ENCODE measurements at places on chromosomes 2 and 18. TPM values are rescaled to one million over a fixed set of nuclear protein-coding genes. Genes with fewer than 3 reads are reported as not detected.

Gene ADRA2B
- total RNA-seq, result 0.93 TPM

Gene MC5R
- total RNA-seq, result not detected

Gene POTEI
- total RNA-seq, result not detected

Gene TACR1
- total RNA-seq, result 4.8 TPM

- H3K4me3 ChIP-seq, result no peak overlapping the region
- no peak for DNase-seq
- no peaks in the 10 kb centered on the region for H3K36me3 ChIP-seq
- no peaks in the 10 kb centered on the region for H3K27me3 ChIP-seq
- no peak overlapping the region for H3K27ac ChIP-seq
Measured at GRCh38 chr18:58231930-58232329, 187.9 kb downstream of the NEDD4L start.

- H3K27me3 ChIP-seq, result no peaks in the 10 kb centered on the region
- no peak for DNase-seq
- H3K4me1 ChIP-seq, result peaks cover 5% of the 10 kb centered on the region
Measured at GRCh38 chr18:74996996-74997395, 211.9 kb downstream of the PTGR3 start.

- no peaks in the 10 kb centered on the region for H3K4me1 ChIP-seq
- H3K36me3 ChIP-seq, result no peaks in the 10 kb centered on the region
- no peak for DNase-seq
- no peak overlapping the region for H3K4me3 ChIP-seq
- H3K27me3 ChIP-seq, result no peaks in the 10 kb centered on the region
Measured at GRCh38 chr2:121955426-121955825, 200.0 kb downstream of the TSN start.

Data from suprapubic skin (tissue), 4 donors.